Stimulated activated CD4-positive, alpha-beta T cell treated with anti-CD3 and anti-CD28 coated beads, TNF-alpha, amount 100 ng/mL, for 48 hours (primary cell): ENCODE measurements at places on chromosomes 5 and 9.

GRCh38 chr5:179918742-179919486 lies 11.2 kb upstream of the TBC1D9B start:
- DNase-seq, result no peak

GRCh38 chr5:147479949-147480348 lies 29.9 kb downstream of the DPYSL3 start:
- DNase-seq, result no peak

DNA sequence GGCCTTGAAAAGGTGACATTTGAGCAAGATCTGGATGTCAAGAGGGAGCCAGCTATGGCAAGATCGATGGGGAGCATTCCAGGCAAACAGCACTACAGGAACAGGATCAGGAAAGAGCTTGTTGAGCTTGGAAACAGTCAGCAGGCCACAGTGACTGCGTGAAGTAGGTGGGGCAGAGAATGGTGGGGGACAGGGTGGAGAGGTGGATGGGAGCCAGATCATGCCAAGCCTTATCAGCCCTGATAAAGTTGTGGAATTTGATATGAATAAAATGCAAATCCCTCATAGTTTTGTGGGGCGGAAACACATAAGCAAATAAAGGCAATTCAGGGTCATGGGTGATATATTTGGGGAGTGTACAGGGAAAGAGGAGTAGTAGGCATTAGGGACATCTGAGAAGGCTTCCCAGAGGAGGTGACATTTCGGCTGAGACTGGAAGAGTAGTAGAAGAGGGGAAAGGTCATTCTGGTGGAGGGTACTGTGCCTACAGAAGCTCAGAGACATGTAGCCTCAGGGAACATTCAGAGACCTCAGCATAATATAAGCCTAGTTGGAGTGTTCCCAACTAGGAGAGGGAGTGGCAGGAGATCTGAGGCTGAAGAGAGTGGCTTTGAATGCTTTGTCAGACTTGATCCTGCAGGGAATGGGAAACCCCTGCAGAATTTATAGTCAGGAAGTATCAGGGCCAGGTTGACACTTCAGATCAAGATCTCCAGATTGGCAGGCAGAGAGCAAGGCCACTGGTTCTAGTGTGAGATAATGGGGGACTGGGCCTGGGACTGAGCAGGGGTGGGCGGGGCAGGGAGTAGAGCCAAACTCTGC lies 9.7 kb upstream of the CYSTM1 start:
- DNase-seq, result no peak

DNA sequence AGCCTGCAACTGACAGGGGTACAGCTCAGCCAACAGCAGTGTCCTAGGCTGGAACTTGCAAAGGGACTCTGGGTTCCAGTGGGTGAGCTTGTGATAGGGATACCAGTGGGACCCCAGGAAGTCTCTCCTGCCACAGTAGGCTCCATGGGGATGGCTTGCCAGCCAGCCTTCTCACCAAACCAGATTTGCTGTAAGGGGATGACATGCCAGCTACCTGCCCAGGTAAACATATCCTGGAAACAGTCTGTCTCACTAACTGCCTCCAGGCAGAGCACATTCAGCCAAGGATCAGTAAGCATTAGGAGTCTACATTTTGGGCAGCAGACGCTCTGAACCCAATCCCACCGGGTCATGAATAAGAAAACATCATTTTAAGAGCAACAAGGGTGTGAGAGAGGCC lies 49.9 kb downstream of the SIL1 start:
- no peak for DNase-seq

- DNase-seq, result no peak
These were observed 24.0 kb upstream of the SLC12A7 start for GRCh38 chr5:1135696-1136525.

GRCh38 chr5:127492854-127493738 lies 24.3 kb upstream of the PRRC1 start:
- DNase-seq, result no peak

DNA sequence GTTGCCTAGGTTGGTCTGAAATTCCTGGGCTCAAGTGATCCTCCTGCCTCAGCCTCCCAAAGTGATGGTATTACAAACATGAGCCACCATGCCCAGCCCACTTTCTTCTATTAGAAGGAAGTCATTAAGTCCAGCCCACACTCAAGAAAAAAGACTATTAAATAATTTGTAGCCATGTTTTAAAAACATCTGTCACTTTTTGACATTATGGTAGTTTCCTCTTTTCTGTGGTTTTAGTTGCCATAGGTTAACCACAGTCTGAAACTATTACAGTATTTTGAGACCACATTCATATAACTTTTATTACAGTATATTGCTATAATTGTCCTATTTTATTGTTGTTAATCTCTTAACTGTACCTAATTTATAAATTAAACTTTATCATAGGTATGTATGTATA lies 31.9 kb upstream of the C5orf24 start:
- DNase-seq, result no peak

GRCh38 chr5:55073211-55073610 lies 29.2 kb upstream of the GZMA start:
- no peak for DNase-seq

GRCh38 chr9:78502566-78502965 lies 205.6 kb downstream of the PSAT1 start:
- no peak for DNase-seq

DNA sequence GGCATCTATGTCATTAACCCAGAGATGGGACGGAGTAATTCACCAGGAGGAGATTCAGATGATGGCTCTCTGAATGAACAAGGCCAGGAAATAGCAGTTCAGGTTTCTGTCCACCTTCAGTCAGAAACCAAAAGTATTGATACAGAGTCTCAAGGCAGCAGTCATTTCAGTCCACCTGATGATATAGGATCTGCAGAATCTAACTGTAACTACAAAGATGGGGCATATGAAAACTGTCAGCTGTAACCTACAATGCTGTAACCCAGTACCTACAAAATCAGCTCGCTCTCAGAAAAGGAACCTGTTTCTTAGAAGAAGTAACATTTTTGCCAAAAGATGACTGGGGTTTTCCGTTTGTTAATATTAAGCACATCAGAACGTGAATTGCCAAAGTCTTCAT lies 14.7 kb downstream of the MFAP3 start:
- DNase-seq, result no peak

GRCh38 chr5:55231919-55232270 lies 1.5 kb downstream of the CCNO start:
- DNase-seq, result no peak

GRCh38 chr5:104512063-104512825 lies 949.7 kb upstream of the NUDT12 start:
- DNase-seq, result no peak

- no peak for DNase-seq
These were observed 15.0 kb upstream of the SREK1 start for GRCh38 chr5:66129144-66129543.

- DNase-seq, result no peak
These were observed 68.8 kb upstream of the ABL1 start for GRCh38 chr9:130766021-130766926.

DNA sequence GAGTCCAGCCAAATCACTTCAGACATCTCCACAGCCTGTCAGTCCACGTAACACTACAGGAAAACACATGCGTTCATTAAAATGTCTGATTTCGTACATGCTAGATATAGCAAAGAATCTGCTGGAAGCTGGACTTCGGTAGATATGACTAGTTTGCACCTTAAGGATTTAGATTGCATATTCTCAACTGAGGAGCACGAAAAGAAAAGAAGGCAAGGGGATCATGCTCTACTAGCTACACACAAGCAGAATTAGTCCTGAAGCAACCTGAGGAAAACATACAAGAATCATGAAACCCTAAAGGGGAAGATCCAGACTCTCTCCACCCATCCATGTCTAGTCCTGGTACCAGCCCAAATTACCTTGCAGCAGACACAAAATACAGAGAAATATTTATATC lies 36.1 kb upstream of the SSBP2 start:
- no peak for DNase-seq

DNA sequence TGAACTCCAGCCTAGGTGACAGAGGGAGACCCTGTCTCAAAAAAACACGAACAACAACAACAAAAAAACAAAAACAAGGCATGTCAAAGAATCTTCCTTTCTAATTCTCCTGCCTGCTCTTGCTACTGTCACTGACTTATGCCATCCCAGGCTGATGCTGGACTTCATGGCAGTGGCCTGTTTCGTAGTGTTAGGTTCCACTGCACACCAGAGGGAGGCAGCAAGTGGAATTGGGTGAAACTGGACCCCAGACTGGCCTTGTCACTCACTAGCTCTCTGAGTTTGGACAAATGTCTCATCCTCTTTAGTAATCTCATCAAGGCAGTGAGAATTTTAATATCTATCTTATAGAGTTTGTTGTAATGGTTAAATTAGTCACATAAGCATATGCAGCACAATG lies 12.9 kb downstream of the NIM1K start:
- no peak for DNase-seq

- no peak for DNase-seq
These were observed 112.5 kb downstream of the FAM114A2 start for GRCh38 chr5:153926201-153926600.

GRCh38 chr9:137676998-137677397 lies 58.2 kb downstream of the EHMT1 start:
- DNase-seq, result no peak

GRCh38 chr9:99197987-99198386 lies 23.8 kb downstream of the ALG2 start:
- no peak for DNase-seq

DNA sequence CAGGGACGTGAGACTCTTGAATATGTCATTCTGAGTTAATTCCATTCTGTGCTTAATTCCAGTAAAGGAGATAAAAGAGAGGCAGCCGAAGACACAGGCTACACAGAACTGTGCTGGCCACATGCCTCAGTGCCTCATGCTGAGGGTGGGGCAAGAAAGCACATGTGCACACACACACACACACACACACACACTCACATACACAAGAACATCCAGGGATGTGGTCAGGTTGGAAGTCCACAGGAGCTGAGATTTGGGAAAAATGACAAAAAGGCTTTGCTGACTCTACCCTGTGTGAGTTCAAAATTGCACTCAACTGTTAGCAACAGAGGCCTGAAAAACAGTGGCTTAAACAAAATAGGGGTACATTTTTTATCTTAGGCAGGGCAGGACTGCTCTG lies 40.5 kb downstream of the ALG2 start:
- no peak for DNase-seq

DNA sequence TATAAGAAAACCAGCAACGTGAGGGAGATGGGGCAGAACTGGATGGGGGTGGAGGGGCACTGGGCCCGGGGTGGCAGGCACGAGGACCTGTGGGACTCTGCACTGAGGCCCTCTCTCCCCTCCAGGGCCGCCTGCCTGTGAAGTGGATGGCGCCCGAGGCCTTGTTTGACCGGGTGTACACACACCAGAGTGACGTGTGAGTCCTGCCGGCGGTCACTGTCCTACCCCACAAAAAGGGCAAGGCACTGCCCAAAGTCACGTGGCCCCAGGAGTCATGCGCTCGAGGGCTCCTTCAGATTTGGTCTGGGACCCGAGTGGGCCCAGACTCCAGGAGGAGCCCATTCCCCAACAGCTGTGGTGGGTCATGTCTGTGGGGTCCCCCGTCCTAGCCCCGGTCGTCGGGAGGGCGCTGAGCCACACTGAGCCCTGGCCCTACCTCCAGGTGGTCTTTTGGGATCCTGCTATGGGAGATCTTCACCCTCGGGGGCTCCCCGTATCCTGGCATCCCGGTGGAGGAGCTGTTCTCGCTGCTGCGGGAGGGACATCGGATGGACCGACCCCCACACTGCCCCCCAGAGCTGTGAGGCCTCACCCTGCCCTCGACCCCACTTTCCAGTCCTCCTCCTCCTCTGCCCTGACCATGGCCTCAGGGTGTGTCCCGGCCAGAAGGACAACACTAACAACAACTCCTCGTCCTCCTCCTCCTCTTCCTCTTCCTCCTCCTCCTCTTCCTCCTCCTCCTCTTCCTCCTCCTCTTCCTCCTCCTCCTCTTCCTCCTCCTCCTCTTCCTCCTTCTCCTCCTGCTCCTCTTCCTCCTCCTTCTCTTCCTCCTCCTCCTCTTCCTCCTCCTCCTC lies 9.7 kb downstream of the FGFR4 start:
- no peak for DNase-seq

GRCh38 chr5:96148376-96148775 lies 186.7 kb upstream of the ELL2 start:
- no peak for DNase-seq

DNA sequence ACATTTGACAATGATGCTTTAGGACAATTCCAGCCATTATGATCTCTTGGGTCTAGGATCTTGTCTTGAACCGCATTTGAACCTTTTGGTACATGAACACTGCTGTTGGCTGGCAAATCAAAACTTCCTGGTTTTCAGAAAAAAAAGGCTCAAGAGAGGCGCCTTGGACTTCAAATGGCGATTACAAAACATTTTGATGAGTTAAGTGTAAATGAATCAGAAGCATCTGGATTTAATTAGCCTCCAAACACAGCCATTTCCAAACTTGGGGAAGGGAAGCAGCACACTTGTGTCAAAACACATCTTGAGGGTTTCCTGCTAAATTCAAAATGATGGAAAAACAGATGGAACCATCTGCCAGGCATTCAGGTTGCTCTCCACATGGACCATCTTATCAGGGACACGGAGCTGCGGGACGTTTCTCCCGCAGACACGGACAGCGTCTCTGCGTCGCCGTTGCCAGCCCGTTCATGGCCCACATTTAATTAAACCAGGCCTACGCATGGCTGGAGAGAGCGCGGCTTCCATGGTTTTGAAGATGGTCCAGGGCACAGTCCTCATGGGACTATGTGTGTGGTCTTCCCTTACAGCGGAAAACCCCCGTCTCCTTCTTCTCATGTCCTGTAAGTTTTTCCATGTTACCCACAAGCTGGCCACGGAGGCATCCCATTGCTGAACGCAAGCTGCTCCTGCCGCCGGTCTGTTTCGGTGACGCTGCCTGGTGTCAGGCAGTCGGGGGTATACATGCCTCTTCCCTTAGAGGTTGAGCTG lies 55.8 kb upstream of the PTCH1 start:
- DNase-seq, result no peak

GRCh38 chr5:150116667-150117400 lies 30.5 kb upstream of the CSF1R start:
- no peak for DNase-seq

GRCh38 chr9:6512085-6512657 lies 99.2 kb downstream of the UHRF2 start:
- DNase-seq, result no peak

DNA sequence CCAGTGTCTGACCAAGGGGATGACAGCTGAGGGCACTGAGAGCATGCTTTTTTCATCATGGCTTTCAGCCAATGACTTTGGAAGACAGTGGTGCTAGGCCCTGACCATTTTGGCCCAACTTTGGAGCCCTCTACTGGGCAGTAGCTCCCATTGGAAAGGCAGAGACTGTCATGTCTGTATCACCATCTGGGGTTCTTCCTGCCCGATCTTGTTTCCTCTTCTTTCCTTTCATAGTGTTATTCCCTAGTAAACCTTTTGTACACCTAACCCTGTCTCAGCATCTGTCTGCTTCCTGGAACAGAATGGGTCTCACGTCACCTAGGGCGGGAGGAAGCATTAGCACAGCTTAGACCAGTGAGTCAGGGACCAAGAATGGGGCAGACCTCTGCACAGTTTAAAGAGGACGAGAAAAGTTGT lies 97.4 kb upstream of the MAST4 start:
- no peak for DNase-seq

GRCh38 chr5:172769616-172770373 lies 1.2 kb downstream of the DUSP1 start:
- no peak for DNase-seq
